Fibroblast of villous mesenchyme (primary cell): ENCODE measurements at places on chromosomes 16 and 17. TPM values are rescaled to one million over a fixed set of nuclear protein-coding genes. Genes with fewer than 3 reads are reported as not detected.

The SLC5A11 gene
- total RNA-seq = under 0.01 TPM in 1 of 2 replicates, not detected in the other

The TBC1D3B gene
- total RNA-seq = 0.43 TPM in 1 of 2 replicates, not detected in the other

The CCL4L2 gene
- total RNA-seq = not detected in 2 replicates

The TNS4 gene
- total RNA-seq = not detected in 2 replicates

The KCNJ12 gene
- under 0.01 TPM in 2 replicates for total RNA-seq

The MRPS34 gene
- 52.7 and 67.0 TPM in 2 replicates for total RNA-seq

The CMTM4 gene
- 20.7 and 22.5 TPM in 2 replicates for total RNA-seq

The KIAA0753 gene
- total RNA-seq = 16.1 and 23.3 TPM in 2 replicates

The SCNN1B gene
- total RNA-seq = not detected in 2 replicates

The SLC16A6 gene
- total RNA-seq = 1.6 and 2.2 TPM in 2 replicates

The IGF2BP1 gene
- total RNA-seq = 2.6 and 6.4 TPM in 2 replicates

The CD79B gene
- total RNA-seq = not detected in 2 replicates

The KRT33B gene
- under 0.01 and 0.32 TPM in 2 replicates for total RNA-seq

The USP7 gene
- total RNA-seq = 48.6 and 54.4 TPM in 2 replicates

DNA sequence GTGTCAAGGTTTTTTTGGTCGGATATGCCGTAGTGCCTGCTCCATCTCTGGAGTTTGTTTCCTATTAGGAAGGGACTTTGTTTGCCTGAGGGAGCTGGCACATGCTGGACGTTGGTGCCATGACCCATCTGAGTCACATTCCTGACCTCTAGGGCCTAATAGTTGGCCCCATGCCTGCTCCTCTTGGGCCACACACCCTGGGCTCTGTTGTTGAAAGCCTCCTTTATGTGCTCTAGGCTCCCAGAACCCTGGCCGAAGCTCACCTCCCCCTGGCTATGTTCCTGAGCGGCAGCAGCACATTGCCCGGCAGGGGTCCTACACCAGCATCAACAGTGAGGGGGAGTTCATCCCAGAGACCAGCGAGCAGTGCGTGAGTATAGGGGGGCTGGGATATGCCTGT is 18.4 kb downstream of the LIMD2 start:
- no peak for DNase-seq

DNA sequence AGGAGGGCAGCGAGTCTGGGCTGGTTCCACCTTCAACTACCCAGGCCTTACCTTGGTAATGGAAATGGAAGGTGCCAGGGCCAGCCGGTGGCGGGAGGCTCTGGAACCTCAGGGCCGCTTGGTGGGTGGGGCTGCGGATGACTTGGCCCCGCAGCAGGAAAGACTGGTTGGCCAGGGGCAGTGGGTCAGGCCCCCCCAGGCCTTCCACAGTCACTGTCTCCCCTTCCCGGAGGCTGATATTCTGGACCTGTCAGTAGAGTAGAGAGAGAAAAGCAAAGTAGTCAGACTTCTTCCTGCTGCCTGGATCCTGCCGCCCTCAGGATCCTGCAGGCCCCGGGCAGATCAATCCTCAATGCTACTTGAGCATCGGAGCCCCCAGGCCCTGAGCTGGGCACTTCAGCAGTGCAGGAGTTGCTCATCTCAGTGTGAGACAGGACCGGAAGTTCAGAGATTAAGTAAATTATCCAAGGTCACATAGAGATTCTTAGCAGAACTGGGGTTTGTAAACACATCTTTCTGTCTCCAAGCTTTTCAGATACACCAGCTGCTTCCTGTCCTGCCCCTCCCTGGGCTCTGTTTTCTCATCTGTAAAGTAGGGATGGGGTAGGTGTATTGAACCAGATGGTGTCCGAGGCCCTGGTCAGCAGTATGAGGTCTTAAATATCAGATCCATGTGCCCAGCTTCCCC is 18.5 kb upstream of the PHF12 start:
- DNase-seq = peak; percentile 10

- DNase-seq = peak; percentile 68
Observed at GRCh38 chr17:65629234-65629690, 67.8 kb upstream of the AXIN2 start.

GRCh38 chr16:66219491-66219890 is 147.0 kb upstream of the CDH5 start:
- DNase-seq = no peak

DNA sequence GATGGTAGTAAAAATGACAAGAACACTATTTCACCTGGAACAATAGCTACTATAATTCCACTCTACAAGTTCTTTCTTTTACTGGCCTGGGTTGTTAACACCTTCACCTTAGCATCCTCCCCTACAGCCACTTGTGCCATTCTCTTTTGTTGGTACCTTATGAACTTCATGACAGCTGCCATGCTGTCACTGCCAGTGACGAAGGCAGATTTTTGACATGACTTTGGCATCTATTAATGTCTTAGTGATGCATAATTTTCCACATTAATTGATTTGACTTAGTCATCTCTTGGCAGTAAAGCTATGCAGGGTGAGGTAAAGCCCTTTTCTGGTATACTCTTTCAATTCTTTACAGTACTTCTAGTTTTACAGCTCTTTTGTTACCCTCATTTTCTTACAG is 207.9 kb downstream of the TANC2 start:
- no peak for DNase-seq

DNA sequence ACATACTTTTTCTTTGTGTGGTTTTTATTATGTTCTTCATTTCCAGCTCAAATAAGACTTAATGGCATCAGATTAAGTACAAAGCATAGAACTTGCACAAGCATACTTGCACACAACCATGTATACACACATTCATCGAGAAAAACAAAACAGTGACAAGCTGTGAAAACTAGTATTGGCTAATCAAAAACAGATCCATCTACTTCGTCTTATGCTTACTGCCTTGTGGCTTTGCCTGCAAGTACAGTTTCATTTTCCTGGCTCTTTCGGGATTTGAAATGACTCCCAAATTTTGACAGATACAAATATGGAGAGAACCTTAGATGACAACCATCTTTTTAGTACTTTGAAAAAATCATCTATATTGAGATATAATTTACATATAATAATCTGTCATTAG is 338.3 kb downstream of the BCAS3 start:
- DNase-seq = peak; percentile 55

DNA sequence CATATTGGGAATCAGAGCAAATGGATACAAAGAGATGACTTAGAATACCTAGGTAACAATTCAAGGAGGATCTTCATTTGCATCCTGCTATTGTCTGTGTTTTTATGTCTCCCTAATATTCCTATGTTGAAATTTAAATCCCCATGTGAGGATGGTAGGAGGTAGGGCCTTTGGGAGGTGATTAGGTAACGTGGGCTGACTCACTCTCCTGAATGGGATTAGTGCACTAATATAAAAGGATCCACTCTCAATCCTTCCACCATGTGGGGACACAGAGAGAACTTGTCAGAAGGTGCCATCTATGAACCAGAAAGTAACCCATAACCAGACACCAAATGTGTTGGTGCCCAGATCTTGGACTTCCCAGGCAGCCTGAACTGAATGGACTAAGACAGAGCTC is 83.4 kb downstream of the CDH8 start:
- DNase-seq = no peak

GRCh38 chr17:44770166-44770925 is 11.6 kb downstream of the ADAM11 start:
- no peak for DNase-seq

- no peak for DNase-seq
Observed at GRCh38 chr17:72813481-72813880, 279.0 kb downstream of the SLC39A11 start.

GRCh38 chr17:58411408-58411894 is 5.9 kb downstream of the RNF43 start:
- no peak for DNase-seq

- peak; percentile 35 for DNase-seq
Observed at GRCh38 chr17:56679115-56679776, 85.7 kb downstream of the NOG start.

DNA sequence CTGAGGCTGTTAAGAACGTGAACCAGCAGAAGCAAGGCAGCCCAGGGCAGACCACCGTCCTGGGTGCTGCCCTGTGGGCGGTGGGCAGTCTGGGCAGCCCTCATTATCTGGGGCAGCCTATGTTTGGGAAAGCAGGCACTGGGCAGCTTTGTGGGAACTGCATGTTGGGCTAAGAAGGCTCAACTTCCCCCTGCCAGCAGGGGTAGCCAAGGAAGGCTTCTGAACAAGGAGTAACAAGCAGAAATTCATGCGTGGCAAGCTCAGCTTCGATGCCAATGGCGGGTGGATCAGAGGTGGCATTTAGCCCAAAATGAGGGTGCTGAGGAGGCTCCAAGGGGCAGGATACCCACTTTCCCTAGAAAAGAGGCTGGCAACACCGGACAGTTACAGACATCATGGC is 42.7 kb upstream of the METRNL start:
- no peak for DNase-seq

- DNase-seq = no peak
Observed at GRCh38 chr17:45384789-45385262, 47.8 kb downstream of the ARHGAP27 start.
